Fibroblast of skin of back (primary cell): ENCODE measurements at places on chromosomes 5 and 9.

- DNase-seq = no peak
Observed at GRCh38 chr5:10679336-10679988, 81.6 kb downstream of the DAP start.

DNA sequence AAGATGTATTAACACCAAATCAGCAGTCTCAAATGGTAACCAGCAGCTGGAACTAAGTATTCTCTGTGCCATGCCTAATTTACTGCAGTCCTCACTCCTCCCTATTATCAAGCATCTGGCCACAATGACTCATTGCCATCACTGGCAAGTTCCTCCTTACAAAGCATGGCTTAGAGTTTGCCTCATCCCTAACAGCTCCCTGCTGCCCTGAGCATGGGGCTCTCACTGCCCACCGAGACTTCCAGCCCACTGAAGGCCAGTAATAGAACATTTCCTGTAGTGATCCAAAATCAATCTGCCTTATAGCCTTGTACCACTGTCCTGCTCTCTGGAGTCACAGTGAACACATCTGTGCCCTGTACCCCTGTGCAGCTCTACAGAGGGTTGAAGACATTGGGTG, 211.9 kb upstream of the TRIM32 start:
- peak; percentile 45 for DNase-seq

DNA sequence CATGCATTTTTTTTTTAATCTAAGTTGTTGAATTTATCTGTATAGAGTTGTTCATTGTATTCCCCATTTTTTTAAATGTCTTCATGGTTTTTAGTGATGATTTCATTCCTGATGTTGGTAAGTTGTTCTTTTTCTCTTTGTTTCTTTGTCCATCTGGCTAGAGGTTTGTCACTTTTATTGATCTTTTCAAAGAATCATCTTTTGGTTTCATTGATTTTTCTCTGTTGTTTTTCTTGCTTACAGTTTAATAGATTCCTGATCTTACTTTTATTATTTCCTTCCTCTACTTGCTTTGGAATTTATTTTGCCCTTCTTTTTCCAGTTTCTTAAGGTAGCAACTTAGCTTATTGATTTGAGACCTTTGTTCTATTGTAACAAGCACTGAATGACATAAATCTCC, 114.2 kb downstream of the AOPEP start:
- no peak for DNase-seq

DNA sequence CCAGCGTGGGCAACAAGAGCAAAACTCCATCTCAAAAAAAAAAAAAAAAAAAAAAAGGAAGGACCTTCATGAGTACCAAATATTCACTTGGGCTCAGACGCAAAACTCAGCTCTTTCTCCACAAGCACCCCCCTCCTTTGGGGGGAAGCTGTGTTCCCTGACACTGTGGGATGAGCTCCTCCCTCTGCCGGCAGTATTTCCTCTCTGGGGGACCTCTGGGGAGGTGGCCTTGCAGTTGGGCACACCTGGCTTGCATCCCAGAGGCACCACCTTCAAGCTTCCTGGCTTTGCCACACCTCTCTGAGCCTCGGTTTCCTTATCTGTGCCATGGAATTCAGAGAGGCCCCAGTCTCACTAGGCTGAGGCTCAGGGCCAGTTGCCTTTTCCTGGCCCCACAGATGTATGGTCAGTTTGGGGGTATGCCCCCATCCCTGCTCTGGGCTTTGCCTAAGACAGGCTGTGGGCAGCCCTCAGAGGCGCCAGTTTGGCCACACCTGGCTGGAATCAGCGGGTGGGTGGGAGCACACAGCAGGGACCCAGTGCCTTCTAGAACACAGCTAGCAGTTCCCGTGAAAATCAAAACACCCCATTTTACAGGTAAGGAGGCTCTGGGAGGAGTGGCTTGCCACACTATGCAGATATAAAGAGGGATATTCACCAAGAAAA, 157.5 kb upstream of the IER5L start:
- DNase-seq = no peak

- DNase-seq = peak; percentile 37
Observed at GRCh38 chr5:54725391-54726280, 208.1 kb downstream of the SNX18 start.

GRCh38 chr9:13221741-13222140, 57.8 kb downstream of the MPDZ start:
- no peak for DNase-seq

DNA sequence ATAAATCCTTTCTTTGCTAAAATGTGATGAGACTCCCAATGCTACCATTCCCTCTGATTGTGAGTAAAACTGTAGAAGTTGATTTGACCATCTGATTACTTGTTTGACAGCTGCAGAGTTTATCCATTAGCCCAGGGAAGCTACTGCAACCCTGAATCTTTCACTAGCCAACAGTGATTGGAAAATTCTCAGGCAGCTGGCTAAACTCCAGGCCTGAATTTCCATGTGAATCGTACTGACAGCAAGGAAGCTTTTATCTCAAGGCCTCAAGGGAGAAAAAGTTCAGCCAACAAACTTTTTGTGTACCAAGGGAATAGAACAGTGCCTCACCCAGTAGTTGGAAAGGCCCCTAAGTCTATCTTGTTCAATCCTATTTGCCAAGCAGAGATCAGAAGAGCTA, 246.7 kb upstream of the TRPM3 start:
- no peak for DNase-seq

- DNase-seq = peak; percentile 72
Observed at GRCh38 chr9:16143947-16144890, 591.4 kb downstream of the CCDC171 start.

DNA sequence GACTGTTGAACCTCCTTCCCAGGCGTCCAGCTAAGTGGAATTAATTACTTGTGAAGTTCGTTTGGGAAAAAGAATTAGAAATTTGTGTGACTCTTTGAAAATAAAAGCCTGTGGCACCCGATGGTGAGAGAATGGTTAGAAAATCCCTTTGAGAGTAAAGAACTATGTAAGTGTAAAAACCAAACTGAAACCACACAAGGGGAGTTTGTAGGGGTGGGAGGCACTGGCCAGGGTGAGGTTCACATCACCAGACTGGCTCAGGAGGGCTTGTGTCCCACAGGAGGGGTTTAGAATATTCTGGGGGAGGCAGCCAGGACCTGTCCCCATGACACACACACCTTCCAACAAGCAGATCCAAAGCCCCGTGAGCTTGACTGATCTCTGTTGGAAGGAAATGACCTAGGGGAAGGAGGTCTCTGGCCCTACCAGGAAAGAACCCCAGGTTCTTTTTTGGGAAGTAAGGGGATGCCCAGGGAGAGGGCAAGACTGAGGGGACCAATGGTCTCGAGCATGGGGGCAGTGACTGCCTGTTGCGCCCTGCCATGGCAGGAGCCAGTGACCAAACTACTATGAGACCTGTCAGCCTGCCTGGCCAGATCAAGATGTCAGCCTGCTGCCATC, 4.3 kb downstream of the SPATA24 start:
- no peak for DNase-seq

DNA sequence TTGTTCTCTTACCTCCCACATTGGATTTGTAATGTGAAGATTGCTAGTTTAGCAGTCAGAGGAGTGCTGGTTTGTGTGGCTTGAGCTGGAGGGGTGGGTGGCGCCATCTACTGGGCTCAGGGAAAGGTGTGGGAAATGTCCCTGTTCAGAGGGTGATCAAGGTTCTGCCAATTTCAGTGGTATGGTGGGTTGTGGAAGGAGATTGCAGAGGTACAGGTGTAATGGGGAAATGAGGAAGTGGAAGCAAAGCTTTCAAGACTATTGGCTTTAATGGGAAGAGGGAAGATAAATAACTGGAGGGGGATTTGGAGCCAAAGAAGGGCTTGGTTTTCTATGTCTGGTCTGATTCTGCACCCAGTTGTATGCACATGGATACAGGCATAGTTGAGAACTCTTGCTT, 76.4 kb downstream of the OSMR start:
- peak; percentile 45 for DNase-seq

GRCh38 chr9:37324691-37325490, 97.6 kb upstream of the GRHPR start:
- DNase-seq = no peak

DNA sequence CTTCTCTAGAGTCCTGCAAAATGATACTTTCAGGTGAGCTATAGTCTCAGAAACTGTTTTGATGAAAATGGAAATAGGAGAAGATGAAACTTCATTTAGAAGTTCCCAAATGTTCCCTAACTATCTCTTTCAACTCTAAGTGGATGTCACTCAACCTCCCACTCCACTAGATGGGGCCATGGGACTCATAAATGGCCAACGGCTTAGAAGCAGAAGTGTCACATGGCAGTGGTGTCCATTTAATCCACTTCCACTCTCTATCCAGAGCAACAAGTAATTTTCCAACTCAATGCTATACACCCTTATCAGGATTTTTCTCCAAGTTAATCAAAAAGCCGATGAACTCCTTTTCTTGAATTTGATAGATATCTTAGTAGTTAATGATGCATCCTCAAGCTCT, 295.7 kb downstream of the EDIL3 start:
- peak; percentile 28 for DNase-seq

DNA sequence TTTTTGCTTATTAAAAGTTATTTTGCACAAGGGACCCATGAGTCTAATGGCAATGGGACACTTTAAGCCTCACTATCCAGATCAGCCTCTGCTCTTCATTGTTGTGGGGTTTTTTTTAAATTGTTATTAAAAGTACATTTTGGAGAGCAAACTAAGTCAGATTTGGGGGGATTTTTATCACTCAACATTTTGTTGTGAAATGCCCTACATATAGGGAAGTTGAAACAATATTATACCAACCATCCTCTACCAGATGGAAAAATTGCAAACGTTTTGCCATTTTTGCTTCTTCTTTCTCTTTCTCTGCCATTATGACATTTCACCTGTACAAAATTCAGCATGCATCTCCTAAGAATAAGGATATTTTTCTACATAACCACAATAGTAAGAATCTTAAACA, 75.3 kb downstream of the SLC1A3 start:
- no peak for DNase-seq

GRCh38 chr9:38271666-38272241, 120.7 kb upstream of the ALDH1B1 start:
- no peak for DNase-seq

DNA sequence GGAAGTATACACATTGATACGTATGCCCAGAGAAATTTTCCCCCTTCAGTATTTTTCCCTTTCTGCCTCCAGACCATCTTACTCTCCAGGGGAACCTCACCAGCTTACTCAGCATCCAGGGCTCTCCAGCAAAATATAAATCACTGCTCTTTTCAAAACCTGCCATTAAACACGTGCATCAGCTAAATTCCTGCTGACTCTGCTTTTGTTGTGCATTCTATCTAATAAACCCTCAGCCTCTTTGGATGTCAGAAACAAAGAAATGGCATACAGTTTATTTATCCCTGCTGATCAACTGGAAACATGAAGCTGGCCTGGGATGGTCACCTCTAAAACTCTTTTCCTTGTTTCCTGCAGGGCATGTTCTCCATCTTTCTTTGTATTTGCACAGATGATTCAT, 126.8 kb downstream of the TRPM3 start:
- DNase-seq = no peak

DNA sequence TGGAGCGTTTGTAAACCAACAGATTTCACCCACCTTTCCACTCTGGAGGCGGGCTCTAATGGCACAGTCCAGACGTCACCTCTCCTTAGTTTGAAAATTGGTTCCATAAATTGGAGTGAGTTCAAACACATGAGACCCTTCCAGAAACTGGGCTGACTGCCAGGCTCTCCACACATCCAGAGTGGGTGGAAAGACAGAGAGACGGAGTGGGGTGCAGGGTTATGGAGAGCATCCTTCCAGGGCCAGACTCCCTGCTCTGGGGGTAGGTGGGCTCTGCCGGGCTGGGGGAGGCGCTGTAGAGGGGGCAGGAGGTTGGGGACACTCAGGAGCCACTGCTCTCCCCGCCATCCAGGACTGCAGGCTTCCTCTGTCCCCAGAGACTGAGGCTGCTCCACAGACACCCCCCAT, 104.7 kb upstream of the PHYKPL start:
- no peak for DNase-seq

DNA sequence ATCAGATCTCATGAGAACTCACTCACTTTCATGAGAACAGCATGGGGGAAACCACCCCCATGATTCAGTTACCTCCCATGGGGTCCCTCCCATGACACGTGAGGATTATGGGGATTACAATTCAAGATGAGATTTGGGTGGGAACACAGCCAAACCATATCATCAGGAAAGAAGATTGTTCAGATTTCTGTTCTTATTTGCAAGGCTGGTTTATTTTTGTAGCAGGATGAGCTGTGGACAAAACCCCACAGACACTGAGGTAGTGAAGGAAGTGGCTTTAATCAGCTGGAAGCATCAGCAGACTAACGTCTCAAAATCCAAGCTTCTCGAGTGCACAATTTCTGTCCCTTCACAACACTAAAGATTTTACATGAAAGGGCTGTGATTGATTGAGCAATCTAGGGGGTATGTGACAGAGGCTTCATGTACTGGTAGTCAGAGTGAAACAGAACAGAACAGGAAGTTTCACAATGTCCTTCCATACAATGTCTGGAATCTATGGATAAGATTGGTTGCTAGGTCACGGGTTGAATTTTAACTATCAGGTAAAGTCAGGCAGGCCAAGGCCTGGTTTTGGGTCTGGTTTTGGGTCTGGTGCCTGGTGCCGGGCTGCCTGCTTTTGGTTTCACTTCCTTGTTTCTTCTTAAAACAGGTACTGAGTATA, 91.3 kb upstream of the ZNF366 start:
- peak; percentile 93 for DNase-seq

DNA sequence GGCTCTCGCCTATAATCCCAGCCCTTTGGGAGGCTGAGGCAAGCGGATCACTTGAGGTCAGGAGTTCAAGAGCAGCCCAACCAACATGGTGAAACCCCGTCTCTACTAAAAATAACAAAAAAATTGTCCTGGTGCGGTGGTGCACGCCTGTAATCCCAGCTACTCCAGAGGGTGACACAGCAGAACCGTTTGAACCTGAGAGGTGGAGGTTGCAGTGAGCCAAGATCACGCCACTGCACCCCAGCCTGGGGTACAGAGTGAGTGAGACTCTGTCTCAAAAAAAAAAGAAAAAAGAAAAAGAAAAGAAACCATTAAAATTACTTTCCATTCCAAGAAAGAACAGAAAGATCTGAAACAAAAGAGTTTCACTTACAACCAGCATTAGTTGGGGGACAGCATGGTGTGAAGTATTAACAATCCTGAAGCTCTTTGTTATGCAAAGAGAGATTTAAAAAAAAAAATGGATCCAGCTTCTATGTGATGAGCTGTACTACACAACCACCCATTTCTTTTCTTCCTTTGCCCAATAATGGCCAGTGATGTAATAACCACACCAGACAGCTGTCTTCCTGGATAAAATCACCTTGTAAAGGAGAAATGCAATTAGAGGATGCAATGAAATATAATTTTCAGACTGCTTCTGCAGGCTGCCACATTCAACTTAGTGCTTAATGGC, 76.9 kb downstream of the MED27 start:
- DNase-seq = no peak

DNA sequence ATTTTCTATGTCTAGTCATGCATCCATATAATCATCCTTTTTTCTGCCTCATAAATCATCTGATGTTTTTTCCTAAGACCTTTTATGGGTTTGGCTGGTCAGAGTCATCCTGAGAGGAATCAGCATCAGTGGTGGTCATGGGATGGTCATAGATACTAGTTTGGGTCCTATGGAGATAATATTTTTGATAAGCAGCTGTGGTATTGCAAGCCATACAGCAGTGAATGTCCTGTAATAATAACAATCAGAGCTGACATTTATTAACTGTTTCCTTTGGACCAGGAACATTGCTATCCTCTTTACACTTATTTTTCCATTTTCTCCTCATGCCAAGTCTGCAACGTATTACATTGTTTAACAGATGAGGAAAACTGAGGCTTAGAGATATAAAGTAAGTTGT, 83.1 kb downstream of the TEX10 start:
- DNase-seq = no peak
